ENCODE measurements at places on chromosomes 1 and 21. TPM values are rescaled to one million over a fixed set of nuclear protein-coding genes. Genes with fewer than 3 reads are reported as not detected.
A peak's percentile ranks its signal among the peaks of the same experiment; 100 is the strongest.

ATP1A4 gene
- total RNA-seq: 0.06 TPM

ZFP69 gene
- total RNA-seq: 3.4 TPM

PCBP3 gene
- 8.2 TPM for total RNA-seq

GAS5 gene
- total RNA-seq: 231 TPM

LCE1D gene
- not detected for total RNA-seq

RAB7B gene
- total RNA-seq: 16.2 TPM

LY9 gene
- total RNA-seq: 3.4 TPM

NFIA gene
- 63.4 TPM for total RNA-seq

DMBX1 gene
- 0.09 TPM for total RNA-seq

- no peak overlapping the region for H3K4me3 ChIP-seq
- H3K27ac ChIP-seq: no peak overlapping the region
- no peaks in the 10 kb centered on the region for H3K27me3 ChIP-seq
- H3K4me1 ChIP-seq: no peaks in the 10 kb centered on the region
Observed at GRCh38 chr1:47659146-47659545, 221.3 kb downstream of the FOXD2 start.

GRCh38 chr1:46807046-46807972 is 8.5 kb downstream of the CYP4B1 start:
- peaks cover 38% of the 10 kb centered on the region for H3K4me1 ChIP-seq
- peak overlapping the region; percentile 96 for H3K27ac ChIP-seq
- H3K36me3 ChIP-seq: no peaks in the 10 kb centered on the region
- no peaks in the 10 kb centered on the region for H3K27me3 ChIP-seq

DNA sequence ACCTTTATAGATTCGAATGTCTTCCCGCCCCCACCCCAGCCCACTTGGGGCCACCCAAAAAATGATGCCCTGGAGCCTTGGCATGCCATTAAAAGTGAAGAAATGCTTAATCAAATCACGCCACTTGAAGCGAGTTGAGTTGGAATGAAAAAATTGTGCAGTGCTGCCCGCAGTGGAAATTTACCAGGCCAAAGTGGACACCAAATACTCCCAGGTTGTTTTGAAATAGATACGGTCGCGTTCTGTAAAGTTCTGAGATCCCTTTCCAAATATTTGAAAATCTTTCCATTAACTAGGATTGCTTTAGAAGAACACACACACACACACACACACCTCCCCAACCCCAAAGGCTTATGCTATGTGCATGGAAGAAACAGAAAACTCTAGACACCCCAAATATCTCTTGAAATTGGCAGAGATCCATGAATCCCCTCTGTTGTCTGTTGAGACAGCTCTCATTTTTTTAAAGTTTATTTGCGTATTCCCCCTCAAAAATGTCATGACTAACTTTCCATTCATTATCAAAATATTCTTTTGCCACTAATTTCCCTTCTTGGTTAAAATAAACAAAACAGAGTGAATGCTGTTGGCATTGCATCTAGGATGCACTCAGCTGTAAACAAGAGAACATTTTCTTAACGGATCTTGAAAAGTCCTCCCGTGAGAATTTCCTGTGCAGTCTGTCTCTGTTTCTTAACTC is 142.3 kb upstream of the KCNE2 start:
- no peak overlapping the region for H3K4me3 ChIP-seq
- no peak for DNase-seq
- H3K36me3 ChIP-seq: no peaks in the 10 kb centered on the region
- no peaks in the 10 kb centered on the region for H3K27me3 ChIP-seq
- peaks cover 5% of the 10 kb centered on the region for H3K4me1 ChIP-seq

DNA sequence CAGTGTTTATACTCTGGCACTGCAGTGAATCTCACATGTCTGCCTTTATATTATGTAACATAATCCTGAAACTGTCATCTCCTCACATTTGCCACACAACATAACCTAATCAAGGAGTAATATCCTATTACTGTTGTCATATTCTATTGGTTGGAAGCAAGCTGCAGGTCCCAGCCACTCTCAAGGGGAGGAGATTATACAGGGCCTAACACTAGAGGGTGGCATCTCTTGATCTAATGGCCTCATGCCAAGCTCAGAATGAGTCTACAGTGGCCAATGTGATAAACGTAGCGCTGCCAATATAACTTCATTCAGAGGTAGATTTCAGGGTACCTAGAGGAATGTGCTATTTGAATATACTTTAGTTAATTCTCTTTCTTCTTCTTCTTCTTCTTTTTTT is 166.8 kb downstream of the BACH1 start:
- H3K27me3 ChIP-seq: no peaks in the 10 kb centered on the region
- H3K4me1 ChIP-seq: no peaks in the 10 kb centered on the region
- DNase-seq: no peak
- H3K4me3 ChIP-seq: no peak overlapping the region

DNA sequence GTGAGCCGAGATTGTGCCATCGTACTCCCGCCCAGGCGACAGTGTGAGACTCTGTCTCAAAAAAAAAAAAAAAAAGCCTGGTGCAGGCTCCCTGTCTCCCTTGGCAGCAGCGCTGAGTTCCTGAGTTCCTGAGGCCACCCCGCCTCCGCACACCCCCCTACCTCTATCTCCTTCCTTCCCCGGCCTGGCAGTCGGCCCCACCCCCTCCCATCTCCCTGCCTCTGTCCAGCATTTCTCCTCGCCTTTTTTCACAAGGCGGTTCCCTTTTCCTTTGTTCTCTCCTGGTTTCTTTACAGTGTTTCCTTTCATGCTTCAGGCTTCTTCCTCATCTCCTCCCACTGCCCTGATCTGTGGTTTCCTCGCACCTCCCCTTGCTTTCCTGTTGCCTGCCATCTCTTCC is 2.7 kb downstream of the RORC start:
- no peak overlapping the region for H3K4me3 ChIP-seq
- H3K36me3 ChIP-seq: no peaks in the 10 kb centered on the region
- DNase-seq: peak; percentile 82
- no peaks in the 10 kb centered on the region for H3K27me3 ChIP-seq
- H3K27ac ChIP-seq: peak overlapping the region; percentile 1

DNA sequence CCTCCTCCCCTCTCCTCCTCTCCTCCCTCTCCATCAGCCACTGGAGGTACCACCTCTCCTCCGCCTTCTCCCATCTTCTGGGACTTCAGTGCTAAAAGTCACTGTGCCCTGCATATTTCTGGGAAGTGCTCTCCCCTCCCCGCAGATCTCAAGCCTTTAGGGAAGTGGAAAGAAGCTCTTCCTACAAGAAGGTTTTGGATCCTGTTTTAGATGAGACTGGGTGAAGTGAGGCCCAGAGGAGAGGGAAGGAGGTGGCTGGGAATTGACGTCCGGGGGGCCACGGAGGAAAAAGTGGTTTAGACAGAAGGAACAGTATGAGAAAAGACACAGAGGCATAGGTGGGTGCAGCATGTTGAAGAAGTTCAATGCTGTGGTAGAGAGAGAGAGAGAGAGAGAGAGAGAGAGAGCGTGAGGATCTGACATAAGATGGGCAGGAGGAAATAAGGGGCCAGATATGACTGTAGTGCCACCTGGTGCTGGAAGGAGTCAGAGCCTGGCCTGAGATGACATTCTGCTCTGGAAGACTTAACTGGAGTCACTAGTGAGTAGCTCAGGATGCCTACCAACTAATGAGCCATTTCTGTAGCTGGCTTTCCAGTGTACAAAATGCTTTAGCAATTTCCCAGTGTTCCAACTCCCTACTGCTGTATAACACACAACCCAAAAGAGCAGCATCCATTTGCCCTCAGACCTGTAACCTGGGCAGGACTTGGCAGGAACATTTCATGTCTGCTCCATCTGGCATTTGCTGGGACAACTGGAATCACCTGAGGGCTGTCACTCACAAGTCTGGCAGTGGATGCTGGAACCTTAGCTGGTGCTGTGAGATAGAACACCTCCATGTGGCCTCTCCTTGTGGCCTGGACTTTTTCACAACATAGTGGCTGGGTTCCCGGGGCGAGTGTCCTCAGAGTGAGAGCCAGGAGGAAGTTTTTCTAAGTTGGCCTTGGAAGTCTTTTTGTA is 16.6 kb upstream of the ZSCAN20 start:
- no peaks in the 10 kb centered on the region for H3K27me3 ChIP-seq
- H3K4me3 ChIP-seq: no peak overlapping the region
- H3K4me1 ChIP-seq: no peaks in the 10 kb centered on the region
- peak; percentile 77 for DNase-seq

- no peak for DNase-seq
- H3K27me3 ChIP-seq: no peaks in the 10 kb centered on the region
- H3K36me3 ChIP-seq: no peaks in the 10 kb centered on the region
- no peaks in the 10 kb centered on the region for H3K4me1 ChIP-seq
- H3K4me3 ChIP-seq: no peak overlapping the region
Observed at GRCh38 chr1:110438893-110439292, 12.1 kb upstream of the PROK1 start.

DNA sequence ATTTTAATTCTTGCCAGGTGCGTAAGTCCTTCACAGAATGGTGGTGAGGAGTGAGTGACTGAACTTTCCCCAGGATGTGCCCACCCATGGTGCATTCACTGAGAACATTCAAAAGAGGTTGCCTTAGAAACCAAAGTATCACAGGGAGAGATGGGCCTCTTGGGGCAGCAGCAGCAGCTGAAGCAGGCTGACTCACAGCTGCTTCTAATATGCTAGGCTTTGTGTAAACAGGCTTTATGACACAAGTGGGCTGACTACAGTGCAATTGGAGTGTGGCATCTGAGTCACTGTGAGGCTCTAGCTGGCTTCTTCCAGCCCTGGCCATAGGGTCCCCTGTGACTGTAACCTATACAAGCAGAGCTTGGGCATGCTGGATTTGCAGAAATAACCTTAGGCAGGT is 12.6 kb downstream of the PIGP start:
- DNase-seq: peak; percentile 94
- no peak overlapping the region for H3K27ac ChIP-seq
- H3K4me3 ChIP-seq: no peak overlapping the region
- peaks cover 5% of the 10 kb centered on the region for H3K4me1 ChIP-seq

DNA sequence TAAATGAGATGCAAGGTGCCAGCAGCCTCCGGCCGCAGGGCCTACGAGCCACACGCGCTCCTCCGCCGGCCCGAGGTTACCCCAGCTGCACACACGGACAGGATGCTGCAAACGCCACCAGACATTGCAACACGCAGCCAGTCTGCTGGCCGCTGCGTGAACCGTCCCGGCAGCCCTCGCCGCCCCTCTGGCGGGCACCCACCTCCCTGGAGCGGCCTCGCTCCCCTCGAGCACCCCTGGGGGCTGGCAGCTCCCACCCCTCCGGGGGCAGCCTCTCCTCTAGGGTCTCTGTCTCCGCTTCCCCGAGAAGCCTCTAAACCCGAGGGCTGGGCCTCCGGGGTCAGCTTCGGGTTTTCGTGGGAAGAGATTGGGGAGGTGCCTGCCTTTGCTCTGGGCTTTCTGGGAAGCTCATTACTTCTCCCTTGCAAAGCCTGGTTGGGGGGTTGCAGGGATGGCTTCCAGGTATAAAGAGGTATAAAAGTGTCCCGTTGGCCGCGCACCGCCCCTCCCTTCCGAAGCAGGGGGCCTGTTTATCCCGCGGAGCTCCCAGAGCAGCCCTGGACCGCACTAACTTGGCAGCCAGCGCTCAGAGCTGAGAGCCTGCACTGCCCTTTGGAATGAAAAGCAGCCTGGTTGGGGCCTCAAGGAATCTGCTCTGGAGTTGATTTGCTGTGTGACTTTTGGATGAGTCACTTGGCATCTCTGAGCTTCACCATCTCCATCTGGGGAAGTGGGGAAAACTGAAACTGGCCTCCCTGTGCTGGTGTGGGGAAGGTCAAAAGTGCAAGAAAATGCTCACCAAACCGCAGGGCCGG is 21.8 kb downstream of the DHRS3 start:
- H3K27ac ChIP-seq: peak overlapping the region; percentile 63
- H3K27me3 ChIP-seq: no peaks in the 10 kb centered on the region
- H3K36me3 ChIP-seq: no peaks in the 10 kb centered on the region
- H3K4me3 ChIP-seq: no peak overlapping the region
- peak; percentile 89 for DNase-seq

DNA sequence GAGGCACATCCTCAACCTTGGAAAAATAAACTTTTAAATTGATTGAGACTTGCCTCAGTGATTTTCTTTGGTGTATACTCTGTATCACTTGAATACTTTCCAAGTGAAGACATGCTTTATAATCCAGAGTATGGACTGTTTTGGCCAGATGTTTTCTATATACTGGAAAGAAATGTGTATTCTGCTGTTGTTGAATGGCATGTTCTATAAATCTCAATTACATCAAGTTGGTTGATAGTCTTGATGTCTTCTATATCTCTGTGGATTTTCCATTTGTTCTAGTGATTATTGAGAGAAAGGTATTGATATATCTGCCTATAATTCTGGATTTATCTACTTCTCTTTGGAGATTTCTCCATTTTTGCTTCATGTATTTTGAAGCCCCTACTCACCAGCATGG is 37.5 kb downstream of the EBNA1BP2 start:
- no peaks in the 10 kb centered on the region for H3K36me3 ChIP-seq
- no peak overlapping the region for H3K4me3 ChIP-seq
- H3K27ac ChIP-seq: no peak overlapping the region
- DNase-seq: no peak
- H3K27me3 ChIP-seq: no peaks in the 10 kb centered on the region
